ENCODE measurements at places on chromosomes 12 and 14. TPM values are rescaled to one million over a fixed set of nuclear protein-coding genes. Genes with fewer than 3 reads are reported as not detected.

- no peak overlapping the region for H3K4me3 ChIP-seq
- H3K4me1 ChIP-seq: no peaks in the 10 kb centered on the region
- no peaks in the 10 kb centered on the region for H3K27me3 ChIP-seq
- no peaks in the 10 kb centered on the region for H3K36me3 ChIP-seq
- DNase-seq: no peak
Observed at GRCh38 chr14:29301571-29301970, 535.0 kb downstream of the FOXG1 start.

The REM2 gene
- total RNA-seq: 2.3 TPM

The LIN7A gene
- total RNA-seq: 24.0 TPM

The CPM gene
- 166 TPM for total RNA-seq

- no peak overlapping the region for H3K4me3 ChIP-seq
- H3K27ac ChIP-seq: no peak overlapping the region
- H3K4me1 ChIP-seq: peaks cover 45% of the 10 kb centered on the region
- H3K27me3 ChIP-seq: no peaks in the 10 kb centered on the region
Observed at GRCh38 chr12:19548834-19549233, 109.5 kb downstream of the AEBP2 start.

DNA sequence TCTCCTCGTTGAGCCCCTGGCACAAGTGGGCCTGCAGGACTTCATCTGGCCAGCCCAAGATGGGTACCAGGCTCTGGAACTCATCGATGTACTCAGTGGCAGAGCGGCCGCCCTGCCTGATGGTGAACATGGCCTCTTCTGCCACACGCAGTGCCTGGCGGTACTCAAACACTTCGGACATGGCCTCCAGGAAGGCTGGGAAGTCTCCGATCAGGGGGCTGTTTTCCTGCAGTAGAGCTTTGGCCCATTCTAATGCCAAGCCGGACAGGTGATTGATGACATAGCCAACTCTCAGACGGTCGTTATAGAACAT lies 19.8 kb downstream of the RTL1 start:
- H3K4me1 ChIP-seq: no peaks in the 10 kb centered on the region
- peak; percentile 59 for DNase-seq
- H3K4me3 ChIP-seq: no peak overlapping the region
- no peaks in the 10 kb centered on the region for H3K27me3 ChIP-seq
- no peak overlapping the region for H3K27ac ChIP-seq
- no peaks in the 10 kb centered on the region for H3K36me3 ChIP-seq

GRCh38 chr12:77189458-77189857 lies 124.1 kb upstream of the E2F7 start:
- H3K27me3 ChIP-seq: no peaks in the 10 kb centered on the region
- no peak overlapping the region for H3K27ac ChIP-seq
- no peak overlapping the region for H3K4me3 ChIP-seq
- no peaks in the 10 kb centered on the region for H3K4me1 ChIP-seq
- H3K36me3 ChIP-seq: no peaks in the 10 kb centered on the region

- H3K27ac ChIP-seq: no peak overlapping the region
- no peaks in the 10 kb centered on the region for H3K27me3 ChIP-seq
Observed at GRCh38 chr12:89311703-89312293, 40.5 kb downstream of the DUSP6 start.

The PDZRN4 gene
- 0.77 TPM for total RNA-seq

GRCh38 chr14:99576304-99576703 lies 27.7 kb downstream of the CCDC85C start:
- DNase-seq: no peak
- H3K27me3 ChIP-seq: no peaks in the 10 kb centered on the region
- no peaks in the 10 kb centered on the region for H3K36me3 ChIP-seq
- H3K4me1 ChIP-seq: peaks cover 63% of the 10 kb centered on the region

DNA sequence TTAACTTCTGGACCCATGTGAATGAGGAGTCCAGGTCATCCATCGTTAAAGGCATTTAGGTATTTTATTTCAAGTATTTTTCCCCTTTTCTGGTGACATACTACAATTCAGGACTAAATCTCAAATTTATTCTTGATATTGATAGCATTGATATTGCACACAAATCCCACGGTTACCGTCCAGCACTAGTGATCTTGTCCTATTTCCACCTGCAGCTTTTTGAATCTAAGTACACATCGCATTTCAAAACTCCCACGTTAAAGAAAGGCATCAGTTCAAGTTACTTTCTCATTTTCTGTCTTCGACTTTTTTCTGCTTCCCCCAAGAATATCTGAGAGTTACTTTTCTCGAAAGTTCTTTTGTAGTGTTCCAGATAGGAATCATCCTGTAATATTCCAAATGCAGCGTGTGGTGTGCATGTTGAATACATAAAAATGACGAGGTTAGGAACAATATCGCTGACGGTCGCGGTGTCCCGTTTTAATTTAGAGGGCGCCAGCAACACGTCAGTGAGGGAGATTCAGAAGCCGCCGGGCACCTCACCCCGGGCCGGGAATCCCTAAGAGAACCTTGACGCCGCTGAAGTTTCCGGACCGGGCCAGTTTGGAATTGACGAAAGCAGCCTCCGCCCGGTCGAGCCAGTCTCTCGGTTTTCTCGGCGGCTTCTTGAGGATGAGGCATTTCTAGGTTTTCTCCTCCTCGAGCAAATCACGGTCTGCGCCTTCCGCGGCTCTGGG lies 569 bp upstream of the RGS6 start:
- DNase-seq: no peak
- peak overlapping the region; percentile 36 for H3K4me3 ChIP-seq

GRCh38 chr12:117294189-117294603 lies 67.2 kb downstream of the NOS1 start:
- no peaks in the 10 kb centered on the region for H3K27me3 ChIP-seq
- DNase-seq: no peak
- no peaks in the 10 kb centered on the region for H3K36me3 ChIP-seq

The NRIP2 gene
- 10.7 TPM for total RNA-seq

DNA sequence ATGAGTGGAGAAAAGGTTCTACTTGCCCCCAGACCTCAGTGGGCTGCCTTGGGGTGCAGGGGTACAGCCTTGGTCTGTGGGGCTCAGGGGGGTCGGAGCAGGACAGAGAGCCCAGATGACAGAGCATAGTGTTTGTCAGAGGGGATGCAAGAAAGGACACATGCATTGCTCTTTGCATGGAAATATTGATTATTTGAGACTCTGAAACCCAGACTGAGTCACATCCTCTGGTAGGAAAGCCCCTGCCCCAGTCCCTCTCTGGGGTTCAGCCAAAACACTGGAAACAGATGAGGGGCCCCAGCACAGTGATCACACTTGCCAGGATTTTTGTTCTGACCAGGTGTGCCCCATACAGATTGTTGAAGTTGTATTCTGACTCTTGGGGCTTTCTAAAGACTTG lies 1094.4 kb downstream of the BCL11B start:
- no peaks in the 10 kb centered on the region for H3K36me3 ChIP-seq
- no peak overlapping the region for H3K27ac ChIP-seq
- H3K4me1 ChIP-seq: peaks cover 20% of the 10 kb centered on the region
- H3K27me3 ChIP-seq: no peaks in the 10 kb centered on the region
- no peak for DNase-seq

The LTBP2 gene
- total RNA-seq: 8.6 TPM

GRCh38 chr14:76502638-76503037 lies 126.7 kb downstream of the ESRRB start:
- peak; percentile 1 for DNase-seq
- no peaks in the 10 kb centered on the region for H3K4me1 ChIP-seq
- no peaks in the 10 kb centered on the region for H3K27me3 ChIP-seq
- no peak overlapping the region for H3K4me3 ChIP-seq

- no peaks in the 10 kb centered on the region for H3K4me1 ChIP-seq
- no peaks in the 10 kb centered on the region for H3K36me3 ChIP-seq
- no peak overlapping the region for H3K4me3 ChIP-seq
- H3K27ac ChIP-seq: no peak overlapping the region
- H3K27me3 ChIP-seq: no peaks in the 10 kb centered on the region
Observed at GRCh38 chr12:25264862-25265261, 14.1 kb upstream of the KRAS start.

The RAD9B gene
- total RNA-seq: 1.5 TPM

GRCh38 chr14:55867719-55868118 lies 250.5 kb upstream of the PELI2 start:
- no peaks in the 10 kb centered on the region for H3K36me3 ChIP-seq
- DNase-seq: no peak
- H3K4me1 ChIP-seq: peaks cover 5% of the 10 kb centered on the region
- H3K27me3 ChIP-seq: no peaks in the 10 kb centered on the region

DNA sequence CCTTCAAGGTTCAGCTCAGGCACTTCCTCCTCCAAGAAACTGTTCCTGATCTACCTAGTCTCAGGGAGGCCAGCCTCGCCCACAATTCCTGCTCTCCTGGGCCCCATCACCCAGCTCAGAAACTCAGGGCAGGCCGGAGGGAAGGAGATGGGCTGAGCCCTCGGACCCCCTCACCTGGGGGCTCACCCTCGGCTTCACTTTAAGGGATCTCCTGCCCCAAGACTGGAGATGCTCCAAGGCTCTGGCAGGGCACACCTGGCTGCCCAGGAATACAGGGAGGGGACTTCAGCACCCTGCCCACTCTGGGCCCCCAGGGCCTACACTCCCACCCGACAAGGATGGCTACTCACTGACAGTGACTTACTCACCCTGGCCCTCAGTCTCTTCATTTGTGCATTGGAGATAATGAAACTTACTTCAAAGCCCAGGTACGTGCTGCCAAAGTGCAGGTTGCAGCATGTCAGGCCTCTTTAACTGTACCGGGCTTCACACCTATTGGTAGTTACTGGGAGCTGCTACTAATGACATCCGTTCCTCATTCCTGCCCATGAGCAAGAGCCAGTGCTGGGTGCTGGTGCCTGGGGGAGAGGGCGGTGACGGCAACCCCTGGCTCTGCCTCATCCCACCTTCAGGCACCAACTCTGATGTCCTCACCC lies 21.0 kb upstream of the PPP1R13B start:
- no peak for DNase-seq
- H3K27ac ChIP-seq: no peak overlapping the region
- no peak overlapping the region for H3K4me3 ChIP-seq
- no peaks in the 10 kb centered on the region for H3K36me3 ChIP-seq
- no peaks in the 10 kb centered on the region for H3K27me3 ChIP-seq
- H3K4me1 ChIP-seq: peaks cover 26% of the 10 kb centered on the region

The TSHR gene
- total RNA-seq: 1.4 TPM

DNA sequence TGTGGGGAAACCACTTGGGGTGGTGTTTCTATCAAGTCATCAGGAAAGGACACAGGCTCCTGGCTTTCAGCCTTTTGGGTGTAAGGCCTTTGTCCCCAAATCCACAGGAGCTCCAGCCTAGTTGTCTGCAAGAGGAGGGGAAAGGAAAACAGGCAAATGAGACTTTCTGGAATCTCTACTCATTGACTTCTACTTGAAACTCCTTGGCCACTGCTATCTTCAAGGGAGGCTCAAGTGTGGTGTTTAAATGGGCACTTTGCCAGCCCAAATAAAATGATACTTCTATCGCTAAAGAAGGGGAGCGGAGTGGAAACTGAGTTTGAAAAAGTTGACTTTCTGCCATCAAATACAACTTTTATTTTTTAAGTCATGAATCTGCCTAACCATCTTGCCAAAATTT lies 445.9 kb upstream of the RGS6 start:
- no peaks in the 10 kb centered on the region for H3K36me3 ChIP-seq
- peaks cover 38% of the 10 kb centered on the region for H3K4me1 ChIP-seq
- DNase-seq: no peak
- no peak overlapping the region for H3K27ac ChIP-seq
- H3K4me3 ChIP-seq: no peak overlapping the region

- H3K27ac ChIP-seq: no peak overlapping the region
- H3K27me3 ChIP-seq: no peaks in the 10 kb centered on the region
- peaks cover 68% of the 10 kb centered on the region for H3K36me3 ChIP-seq
- H3K4me1 ChIP-seq: peaks cover 92% of the 10 kb centered on the region
- no peak overlapping the region for H3K4me3 ChIP-seq
Observed at GRCh38 chr14:73727166-73727565, 13.0 kb upstream of the PNMA1 start.

The DCD gene
- total RNA-seq: not detected

The CLEC1A gene
- total RNA-seq: 7.6 TPM

- no peaks in the 10 kb centered on the region for H3K36me3 ChIP-seq
- H3K27ac ChIP-seq: no peak overlapping the region
- no peaks in the 10 kb centered on the region for H3K27me3 ChIP-seq
- DNase-seq: no peak
- H3K4me1 ChIP-seq: no peaks in the 10 kb centered on the region
Observed at GRCh38 chr12:86712425-86712843, 456.2 kb upstream of the MGAT4C start.

The ARF6 gene
- total RNA-seq: 74.3 TPM

The RHOJ gene
- 26.3 TPM for total RNA-seq

DNA sequence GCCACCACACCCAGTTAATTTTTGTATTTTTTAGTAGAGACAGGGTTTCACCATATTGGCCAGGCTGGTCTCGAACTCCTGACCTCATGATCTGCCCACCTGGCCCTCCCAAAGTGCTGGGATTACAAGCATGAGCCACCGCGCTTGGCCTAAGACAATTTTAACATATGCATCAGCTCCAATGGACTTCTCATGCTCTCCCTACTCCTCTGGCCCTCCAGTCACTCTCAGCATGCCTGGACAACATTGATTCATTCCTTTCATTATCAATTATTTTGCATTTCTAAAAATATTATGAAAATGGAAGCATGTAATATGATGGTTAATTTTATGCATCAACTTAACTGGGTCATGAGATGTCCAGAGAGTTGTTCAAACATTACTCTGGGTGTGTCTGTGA lies 469.1 kb upstream of the TMEM132C start:
- H3K4me1 ChIP-seq: no peaks in the 10 kb centered on the region
- no peak overlapping the region for H3K27ac ChIP-seq
- H3K4me3 ChIP-seq: no peak overlapping the region

- peaks cover 98% of the 10 kb centered on the region for H3K4me1 ChIP-seq
- no peak overlapping the region for H3K4me3 ChIP-seq
- H3K36me3 ChIP-seq: no peaks in the 10 kb centered on the region
- H3K27me3 ChIP-seq: no peaks in the 10 kb centered on the region
- H3K27ac ChIP-seq: peak overlapping the region; percentile 54
- DNase-seq: peak; percentile 66
Observed at GRCh38 chr12:113241191-113242025, 20.1 kb downstream of the TPCN1 start.

DNA sequence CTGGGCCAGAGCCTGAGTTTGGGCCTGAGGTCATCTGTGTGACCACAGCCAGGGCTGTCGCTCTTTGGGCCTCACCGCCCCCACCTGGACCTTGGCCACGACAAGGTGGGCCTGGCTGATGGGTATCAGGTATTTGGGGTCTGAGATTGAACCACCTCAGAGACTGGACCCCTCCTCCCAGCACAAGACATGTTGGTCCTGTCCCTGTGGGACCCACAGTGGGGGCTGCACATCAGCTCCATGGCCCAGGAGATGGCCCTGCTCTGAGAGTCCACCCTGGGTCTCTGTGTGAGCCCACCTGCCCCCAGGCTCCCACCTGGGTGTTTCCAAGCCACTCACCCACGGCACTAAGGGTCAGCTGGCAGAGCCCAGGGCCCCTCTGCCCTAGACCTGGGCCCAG lies 20.6 kb downstream of the BEGAIN start:
- no peak for DNase-seq
- H3K4me1 ChIP-seq: peaks cover 23% of the 10 kb centered on the region
- no peaks in the 10 kb centered on the region for H3K36me3 ChIP-seq
- no peaks in the 10 kb centered on the region for H3K27me3 ChIP-seq
- peak overlapping the region; percentile 28 for H3K27ac ChIP-seq

The CIROP gene
- total RNA-seq: not detected

All from spleen (tissue), 13 donors.